ENCODE measurements at places on chromosomes 13 and 19.

- DNase-seq, result no peak
Measured at GRCh38 chr19:906480-906879, 6.5 kb downstream of the R3HDM4 start.

DNA sequence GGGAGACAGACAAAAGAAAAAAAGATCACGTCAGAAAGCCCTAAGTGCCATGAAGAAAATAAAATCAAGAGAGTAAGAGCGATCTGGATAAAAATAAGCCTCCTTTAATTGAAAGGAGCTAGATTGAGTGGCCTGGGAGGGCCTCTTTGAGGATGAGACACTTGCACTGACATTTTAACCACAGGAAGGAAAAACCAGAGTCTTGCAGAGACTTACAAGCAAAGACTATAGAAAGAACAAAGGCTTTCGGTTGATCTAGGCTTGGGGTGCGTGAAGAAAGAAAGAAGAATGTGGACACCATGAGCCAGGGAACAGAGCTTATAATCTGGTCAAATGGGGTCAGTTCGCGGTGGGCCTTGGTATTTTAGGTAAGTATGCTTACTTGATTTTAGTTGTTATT lies 342.7 kb downstream of the COG6 start:
- no peak for DNase-seq

- no peak for DNase-seq
Measured at GRCh38 chr13:38202740-38203139, 146.9 kb upstream of the UFM1 start.

DNA sequence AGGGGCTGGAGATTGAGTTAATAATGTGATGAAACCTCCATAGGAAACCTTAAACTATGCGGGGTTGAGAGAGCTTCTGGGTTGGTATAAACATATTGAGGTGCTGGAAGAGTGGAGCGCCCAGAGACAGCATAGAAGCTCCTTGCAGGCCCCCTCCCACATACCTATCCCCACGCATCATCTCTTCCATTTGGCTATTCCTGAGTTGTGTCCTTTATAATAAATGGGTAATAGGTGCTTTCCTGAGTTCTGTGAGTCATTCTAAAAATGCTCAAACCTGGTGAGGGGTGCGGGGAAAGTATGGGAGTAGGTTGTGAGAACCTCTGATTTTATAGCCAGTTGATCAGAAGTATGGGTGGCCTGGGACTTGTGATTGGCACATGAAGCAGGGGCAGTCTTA lies 14.6 kb downstream of the CCDC122 start:
- no peak for DNase-seq

- no peak for DNase-seq
Measured at GRCh38 chr13:25630329-25630900, 258.6 kb downstream of the ATP8A2 start.

DNA sequence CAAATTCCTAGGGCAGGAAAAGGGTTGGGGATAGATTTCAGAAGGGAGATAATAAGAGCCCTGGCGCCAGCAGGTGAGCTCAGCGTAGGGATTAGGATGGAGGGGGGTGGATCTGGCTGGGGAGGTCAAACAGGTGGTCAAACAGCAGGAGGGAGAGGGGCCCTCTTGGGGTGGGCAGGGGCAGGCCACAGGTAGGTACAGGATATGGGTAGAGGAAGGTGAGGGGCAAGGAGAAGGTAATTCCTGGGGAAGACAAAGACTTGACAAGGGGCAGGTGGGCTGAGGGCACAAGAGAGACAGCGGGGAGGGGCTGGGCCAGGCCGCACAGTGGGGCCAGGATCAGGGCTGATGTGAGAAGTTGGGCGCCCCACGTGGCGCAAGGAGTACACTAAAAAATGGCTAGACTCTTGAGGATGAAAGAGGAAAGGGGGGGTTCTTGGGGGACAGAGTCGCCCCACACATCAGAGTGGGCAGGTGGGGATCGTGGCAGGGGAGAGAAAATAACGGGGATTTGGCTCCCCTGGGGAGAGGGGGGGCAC lies 713 bp downstream of the KRI1 start:
- DNase-seq, result no peak

DNA sequence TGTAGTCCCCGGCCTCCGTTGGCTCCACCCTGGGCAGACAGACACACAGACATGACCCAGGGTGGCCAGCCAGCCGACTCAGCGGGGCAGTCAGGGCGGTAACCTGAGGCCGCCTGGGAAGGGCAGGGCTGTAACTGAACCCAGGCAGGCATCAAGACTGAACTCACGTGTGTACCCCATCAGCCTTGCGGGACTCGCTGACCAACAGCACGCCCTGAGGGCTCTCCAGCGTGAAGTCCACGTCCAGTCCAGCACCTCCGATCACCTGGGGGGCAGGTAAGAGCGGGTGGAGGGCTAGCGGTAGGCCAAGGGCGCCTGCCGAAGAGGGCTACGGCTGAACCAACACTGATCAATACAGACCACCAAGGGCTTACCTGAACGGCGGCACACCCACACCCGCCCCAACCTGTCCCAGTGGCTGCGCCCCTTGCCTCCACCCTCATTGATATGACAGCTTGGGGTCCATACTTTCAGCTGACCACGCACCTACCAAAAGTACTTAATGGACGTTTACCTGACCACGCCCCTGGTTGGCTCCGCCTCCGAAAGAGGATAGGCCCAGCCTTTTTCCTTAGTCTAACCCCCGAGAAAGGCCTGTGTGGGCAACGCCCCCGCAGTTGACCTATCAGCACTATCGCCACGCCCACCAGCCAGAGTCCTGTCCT lies 791 bp downstream of the TMED1 start:
- no peak for DNase-seq

GRCh38 chr13:95256091-95256490 lies 45.2 kb downstream of the ABCC4 start:
- DNase-seq, result no peak

- no peak for DNase-seq
Measured at GRCh38 chr13:78437781-78438180, 165.6 kb downstream of the POU4F1 start.

- DNase-seq, result no peak
Measured at GRCh38 chr13:26025771-26026170, 26.0 kb downstream of the SHISA2 start.

- DNase-seq, result peak; percentile 56
Measured at GRCh38 chr19:11587302-11587974, 9.8 kb upstream of the ZNF627 start.

DNA sequence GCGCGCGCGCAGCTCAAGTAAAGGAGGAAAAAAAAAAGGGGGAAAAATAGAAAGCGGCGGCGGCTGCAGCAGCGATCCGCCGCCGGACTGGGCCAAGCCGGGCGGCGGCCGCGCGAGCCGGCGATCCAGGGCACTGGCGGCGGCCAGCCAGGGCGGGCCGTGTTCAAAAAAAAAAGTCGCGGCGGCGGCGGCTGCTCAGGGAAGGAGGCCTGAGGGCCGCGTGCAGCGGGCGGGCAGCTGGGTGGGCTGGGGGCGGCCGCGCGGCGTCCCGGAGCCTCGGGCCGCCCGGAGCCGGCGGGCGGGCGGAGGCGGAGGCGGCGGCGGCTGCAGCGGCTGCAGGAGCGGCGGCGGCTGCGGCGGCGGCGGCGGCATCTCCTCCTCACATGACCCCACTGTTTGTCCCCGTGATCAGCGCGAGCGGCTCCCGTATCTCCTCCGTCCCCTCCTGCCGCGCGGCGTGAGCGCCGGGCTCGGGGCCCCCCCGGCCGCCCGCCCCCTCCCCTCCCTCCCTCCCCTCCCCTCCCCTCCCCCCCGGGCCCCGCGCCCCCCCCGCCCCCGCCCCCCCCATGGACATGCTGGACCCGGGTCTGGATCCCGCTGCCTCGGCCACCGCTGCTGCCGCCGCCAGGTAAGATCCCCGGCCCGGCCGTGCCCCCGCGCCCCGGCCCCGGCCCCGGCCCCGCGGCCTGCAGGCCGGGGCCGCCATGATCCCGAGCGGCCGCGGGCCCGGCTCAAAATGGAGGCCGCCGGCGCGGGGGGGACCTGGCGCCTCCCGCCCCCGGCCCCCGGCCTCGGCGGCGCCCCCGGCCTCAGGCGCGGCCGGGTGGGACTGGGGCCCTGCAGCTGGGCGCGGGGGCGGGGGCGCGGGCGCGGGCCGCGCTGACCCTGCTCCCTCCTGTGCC lies at the start of gene USF2:
TSS of gene USF2 (plus strand) at position 427 of the 902 bp plus-strand sequence. CDS start at position 567, 140 bp downstream.
- DNase-seq, result no peak

DNA sequence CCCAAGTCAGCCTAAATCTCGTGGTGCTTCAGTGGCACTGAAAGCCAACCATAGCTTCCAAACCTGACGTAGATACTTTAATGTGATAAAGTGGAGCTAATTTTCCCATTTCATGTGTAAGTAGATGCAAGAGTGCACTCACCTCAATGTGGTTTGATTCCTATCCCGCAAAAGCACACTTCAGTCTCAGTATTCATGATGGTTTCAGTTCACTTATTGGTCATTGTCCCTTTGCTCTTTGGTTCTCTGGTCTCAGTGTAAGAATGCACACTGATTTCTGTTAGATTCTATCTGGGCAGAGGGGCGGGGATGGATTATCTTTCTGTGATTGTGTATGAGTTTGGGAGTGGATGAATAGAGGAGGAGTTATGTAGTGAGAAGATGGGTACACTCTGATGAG lies 340.6 kb downstream of the KCNRG start:
- no peak for DNase-seq

DNA sequence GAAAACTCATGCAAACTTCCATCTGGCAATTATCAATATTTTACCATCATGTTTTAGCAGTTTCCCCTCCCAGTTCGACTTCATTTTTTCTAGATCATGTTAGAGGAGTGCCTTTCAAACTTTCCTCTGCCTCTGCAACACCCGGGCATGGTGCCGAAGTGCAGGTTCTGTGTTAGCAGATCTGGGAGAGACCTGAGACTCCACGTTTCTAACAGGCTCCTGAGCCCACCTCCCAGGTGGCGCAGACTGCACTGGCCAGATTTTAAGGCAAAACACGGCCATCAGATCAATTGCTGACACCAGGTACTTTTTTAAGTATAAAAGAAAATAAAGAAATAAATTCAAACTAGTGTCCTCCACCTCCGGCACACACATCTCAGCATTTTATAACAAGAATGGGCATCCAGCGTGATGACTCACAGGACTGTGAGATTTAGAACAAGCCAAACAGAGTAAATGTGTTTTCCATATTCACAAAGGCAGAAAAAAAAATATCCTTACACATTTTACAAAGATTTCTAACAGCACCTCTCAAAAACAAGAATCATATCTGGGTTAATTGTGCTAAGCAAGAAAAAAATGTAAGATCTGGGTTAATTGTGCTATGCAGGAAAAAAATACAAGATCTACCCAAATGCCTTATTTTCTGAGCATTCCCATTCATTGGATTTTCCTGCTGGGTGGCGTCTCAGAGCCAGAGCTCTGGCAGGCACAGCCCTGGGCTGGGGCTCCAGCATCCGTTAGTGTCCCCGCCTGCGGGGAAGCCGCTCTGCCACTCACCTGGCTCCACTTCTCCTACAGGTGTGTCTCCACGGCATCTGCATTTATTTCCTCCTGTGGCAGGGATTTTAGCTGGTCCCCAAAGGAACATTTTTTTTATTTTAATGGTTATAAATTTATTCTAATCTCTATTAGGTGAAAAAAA lies 127.9 kb upstream of the SOX1 start:
- DNase-seq, result no peak

DNA sequence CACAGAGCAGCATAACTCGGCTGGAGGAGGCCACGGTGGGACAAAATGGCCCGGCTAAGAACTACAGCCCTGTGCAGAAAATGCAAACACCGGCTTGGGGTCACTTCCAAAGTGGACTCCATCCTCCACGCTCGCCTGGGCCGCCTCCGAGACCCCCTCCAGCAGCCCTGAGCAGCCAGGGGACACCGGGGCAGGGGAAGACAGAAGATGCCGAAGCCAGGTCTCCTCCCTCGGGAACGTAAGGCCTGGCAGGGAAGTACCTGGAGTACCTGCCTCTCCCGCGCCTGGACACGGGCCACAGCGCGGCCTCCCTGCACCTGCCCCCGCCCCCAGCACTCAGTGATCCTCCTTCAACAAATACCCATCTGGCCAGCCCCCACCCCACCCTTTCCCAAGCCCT lies 5.0 kb downstream of the LMNB2 start:
- no peak for DNase-seq

DNA sequence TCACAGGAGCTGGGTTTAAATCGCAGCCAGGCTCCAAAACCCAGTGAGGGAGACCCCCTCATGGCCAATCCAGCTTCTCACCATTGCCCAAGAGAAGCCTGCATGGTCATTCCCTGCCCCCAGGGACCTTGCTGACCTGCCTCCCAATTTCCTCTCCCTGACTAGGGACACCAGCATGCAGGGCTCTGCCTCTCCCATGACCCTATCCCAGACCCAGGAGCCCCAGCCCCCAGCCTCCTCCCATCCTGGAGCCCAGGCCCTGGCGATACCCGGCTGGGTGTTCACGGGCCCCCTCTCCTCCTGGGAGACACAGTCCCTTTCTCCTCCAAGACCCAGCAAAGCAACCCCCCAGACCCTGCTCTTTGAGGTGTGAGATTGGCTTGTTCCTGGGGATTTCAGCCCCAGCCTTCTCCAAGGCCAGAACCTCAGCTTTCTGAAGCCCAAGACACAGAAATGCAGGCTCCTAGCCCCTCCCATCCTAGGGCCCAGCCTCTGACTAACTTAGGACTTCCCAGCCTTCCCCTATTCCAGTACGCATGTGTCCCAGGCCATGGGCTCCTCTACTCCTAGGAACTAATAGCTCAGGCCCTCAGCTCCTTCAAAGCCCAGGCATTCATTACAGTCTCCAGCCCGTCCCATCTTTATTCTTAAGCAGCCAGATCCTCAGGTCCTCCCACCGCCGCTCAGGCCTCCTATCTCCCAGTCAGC lies 1.1 kb downstream of the GYS1 start:
- DNase-seq, result no peak

DNA sequence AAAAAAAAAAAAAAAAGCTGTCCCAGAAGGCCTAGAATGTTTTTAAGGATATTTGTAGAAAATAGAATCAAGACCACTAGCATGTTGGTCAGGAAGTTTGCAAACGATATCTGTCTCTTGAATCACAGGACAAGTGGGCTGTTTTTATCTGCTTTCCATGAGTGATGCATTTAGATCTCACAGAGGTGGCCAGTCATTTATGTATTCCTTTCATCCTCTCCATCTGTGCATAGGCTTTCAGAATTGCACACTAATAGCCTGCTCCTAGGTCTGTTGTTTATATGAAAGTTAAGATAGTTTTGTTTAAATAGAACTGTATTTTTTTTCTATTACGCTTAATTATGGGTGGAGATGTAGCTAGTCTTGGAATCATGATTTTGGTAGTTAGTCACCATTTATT lies 289.5 kb downstream of the SHISA2 start:
- no peak for DNase-seq

DNA sequence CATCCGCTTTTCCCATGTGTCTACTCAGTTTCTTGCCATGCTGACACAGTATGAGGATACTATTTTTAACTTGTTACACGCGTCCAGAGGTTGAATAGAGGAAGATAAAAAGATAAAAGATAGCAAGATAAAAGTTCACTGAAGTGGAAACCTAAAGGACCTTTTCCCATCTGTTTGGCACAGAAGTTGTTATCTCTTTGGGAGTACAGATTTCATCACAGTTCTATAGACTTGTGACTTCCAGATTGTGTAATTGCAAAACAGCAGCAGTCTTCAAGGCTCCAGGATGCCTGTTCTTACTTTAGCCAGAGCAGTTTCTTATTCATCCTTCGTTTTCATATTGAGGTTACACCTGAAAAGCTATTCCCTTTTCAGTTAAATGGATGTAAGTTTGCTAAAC lies 369.2 kb downstream of the GPC5 start:
- no peak for DNase-seq

GRCh38 chr19:51652266-51652665 lies 5.6 kb upstream of the SIGLEC14 start:
- DNase-seq, result no peak

Data from stimulated activated CD8-positive, alpha-beta memory T cell treated with anti-CD3 and anti-CD28 coated beads, Interleukin-15, amount 100 ng/mL, for 24 hours (primary cell).